ENCODE measurements at places on chromosomes 13 and 19. TPM values are rescaled to one million over a fixed set of nuclear protein-coding genes. Genes with fewer than 3 reads are reported as not detected.

- DNase-seq = no peak
These were observed 1596.3 kb downstream of the PCDH9 start for GRCh38 chr13:65633806-65634205.

- no peak for DNase-seq
These were observed 324.4 kb downstream of the LMO7 start for GRCh38 chr13:75960538-75960994.

GRCh38 chr13:64793592-64793991, 2436.5 kb downstream of the PCDH9 start:
- DNase-seq = no peak

LYL1 gene
- total RNA-seq = 13.0 TPM

WDR88 gene
- not detected for total RNA-seq

TRIM28 gene
- 159 TPM for total RNA-seq

Measured in posterior vena cava (tissue), 2 donors.